Neural crest cell (in vitro differentiated cells): ENCODE measurements at places on chromosomes 5 and 9. TPM values are rescaled to one million over a fixed set of nuclear protein-coding genes. Genes with fewer than 3 reads are reported as not detected.

DNA sequence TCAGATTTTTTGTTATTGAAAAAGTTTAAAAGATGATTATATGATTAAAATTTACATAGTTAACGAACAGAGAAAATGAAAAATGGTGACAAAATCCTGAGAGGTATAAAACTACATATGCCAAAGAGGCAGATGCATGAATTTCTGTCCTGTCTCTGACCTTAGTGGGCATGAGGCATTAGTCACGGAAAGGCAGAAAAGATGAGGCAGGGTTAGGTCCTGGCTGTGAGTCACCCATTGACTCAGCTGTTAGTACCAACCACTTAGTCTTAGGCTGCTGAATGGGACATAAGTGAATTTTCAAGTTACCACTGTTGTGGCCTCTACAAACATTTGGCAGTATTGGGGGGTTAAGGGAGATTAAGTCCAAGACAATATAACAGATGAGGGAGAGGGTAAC is 33.1 kb downstream of the RASA1 start:
- no peak for DNase-seq

RANBP17 gene
- total RNA-seq: 24.2 and 26.9 TPM in 2 replicates

DNA sequence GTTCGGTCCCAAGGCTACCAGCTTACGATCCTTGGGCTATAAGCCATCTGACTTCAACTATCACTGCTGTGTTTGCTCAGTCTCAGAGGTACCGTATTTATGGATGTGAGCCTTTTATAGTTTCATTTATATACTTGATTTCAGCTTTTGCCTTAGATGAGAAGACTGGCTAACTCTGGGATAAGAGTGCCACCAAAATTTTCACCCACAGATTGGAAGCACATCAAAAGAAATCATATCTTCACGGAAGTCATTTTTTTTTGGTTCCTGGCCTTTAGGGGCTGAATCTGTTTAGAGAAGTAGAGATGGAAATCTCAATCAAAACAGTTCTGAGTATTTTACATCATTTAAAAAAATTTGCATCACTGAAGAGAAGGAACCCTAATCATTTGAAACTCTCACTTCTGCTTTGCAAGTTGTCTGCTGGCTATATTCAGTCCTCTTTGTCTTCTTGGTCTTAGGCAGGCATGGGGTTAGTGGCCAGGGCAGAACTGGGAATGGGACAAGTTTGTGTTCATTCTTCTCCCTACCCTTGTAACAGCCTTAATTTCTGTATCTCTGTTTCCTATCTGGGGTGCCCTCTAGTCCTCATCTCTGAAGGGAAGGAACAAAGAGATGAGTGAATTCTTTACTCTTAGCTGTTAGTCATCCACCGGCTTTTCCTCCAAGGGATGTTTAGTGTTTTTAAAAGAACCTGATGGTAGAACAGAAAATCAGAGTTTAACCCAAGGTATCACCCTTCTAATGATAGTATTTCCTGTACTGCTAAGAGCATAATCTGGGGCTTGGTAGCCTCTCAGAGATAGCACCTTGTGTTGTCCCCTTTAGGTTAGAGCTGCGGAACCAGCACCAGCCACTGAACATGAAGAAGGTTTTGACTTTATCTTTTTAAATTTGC is 14.1 kb upstream of the TNFAIP8 start:
- DNase-seq: no peak

- DNase-seq: no peak
Measured at GRCh38 chr9:18849270-18849669, 183.7 kb downstream of the SAXO1 start.

PCDHGA3 gene
- total RNA-seq: 0.16 and 0.33 TPM in 2 replicates

GRCh38 chr9:117189121-117189520 is 225.7 kb downstream of the ASTN2 start:
- DNase-seq: no peak

TNFSF15 gene
- not detected in 2 replicates for total RNA-seq
